Activated T-helper 9 cell treated with anti-CD3 and anti-CD28 coated beads, Interleukin-2, amount 50 U/mL, for 16 hours (primary cell): ENCODE measurements at places on chromosomes 4 and X.

GRCh38 chr4:109040441-109040840 is 262.0 kb downstream of the COL25A1 start:
- no peak for DNase-seq

DNA sequence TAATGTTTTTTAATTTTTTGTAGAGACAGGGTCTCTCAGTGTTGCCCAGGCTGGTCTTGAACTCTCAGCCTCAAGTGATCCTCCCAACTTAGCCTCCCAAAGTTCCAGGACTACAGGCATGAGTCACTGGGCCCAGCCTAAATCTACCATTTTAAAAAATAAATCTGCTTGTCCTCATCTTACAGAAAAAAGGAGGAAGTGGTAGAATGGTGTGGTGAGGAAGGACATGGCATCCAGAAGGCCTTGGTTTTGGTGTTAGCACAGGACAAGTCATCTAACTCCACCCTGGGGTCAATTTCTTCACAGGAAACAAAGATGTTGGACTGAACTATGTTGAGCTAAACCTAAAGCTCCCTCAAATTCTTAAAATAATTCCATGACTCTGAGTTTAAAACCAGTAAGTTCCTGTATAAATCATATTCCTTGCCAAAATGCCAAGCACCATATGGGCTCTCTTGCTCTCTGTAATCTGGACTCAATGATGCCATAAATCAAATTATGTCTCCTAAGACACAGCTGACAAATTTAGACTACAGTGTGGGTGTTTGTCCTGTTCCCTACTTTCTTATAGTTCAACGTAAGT is 253.9 kb upstream of the NOCT start:
- DNase-seq: no peak

GRCh38 chr4:176444741-176445140 is 125.0 kb downstream of the SPCS3 start:
- no peak for DNase-seq

DNA sequence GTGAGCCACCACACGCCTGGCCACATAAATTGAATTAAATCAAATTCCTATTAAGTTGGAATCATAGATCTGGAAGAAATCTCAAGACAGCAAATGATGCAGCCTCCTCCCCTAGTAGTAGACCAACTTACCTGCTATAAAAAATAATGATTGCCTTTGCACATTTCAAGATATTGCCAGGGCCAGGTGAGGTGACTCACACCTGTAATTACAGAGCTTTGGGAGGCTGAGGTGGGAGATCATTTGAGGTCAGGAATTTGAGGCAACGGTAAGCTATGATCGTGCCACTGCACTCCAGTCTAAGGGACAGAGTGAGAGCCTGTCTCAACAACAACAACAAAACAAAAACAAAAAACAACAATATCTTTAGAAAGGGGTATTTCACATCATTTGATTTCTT is 17.0 kb upstream of the WWC2 start:
- no peak for DNase-seq

- DNase-seq: no peak
These were observed 18.4 kb downstream of the IL21 start for GRCh38 chr4:122602277-122603142.

DNA sequence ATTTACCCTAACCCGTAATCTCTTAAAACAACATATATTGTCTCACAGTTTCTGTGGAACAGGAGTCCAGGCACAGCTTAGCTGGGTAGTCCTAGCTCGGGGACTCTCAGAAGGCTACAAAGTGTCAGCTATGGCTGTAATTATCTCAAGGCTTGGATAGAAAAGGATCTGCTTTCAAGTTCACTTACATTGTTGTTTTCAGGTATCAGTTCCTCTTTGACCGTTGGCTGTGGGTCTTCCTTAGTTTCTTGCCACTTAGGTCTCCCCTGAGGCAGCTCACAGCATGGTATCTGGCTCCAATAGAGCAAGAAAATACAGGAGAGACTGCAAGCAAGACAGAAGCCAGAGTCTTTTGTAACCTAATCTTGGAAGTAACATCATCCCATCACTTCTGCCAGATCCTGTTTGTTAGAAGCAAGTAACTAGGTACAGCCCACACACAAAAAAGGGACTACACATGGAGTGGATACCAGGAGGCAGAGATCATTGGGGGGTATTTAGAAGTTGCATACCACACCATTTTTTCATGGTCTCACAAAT is 137.0 kb downstream of the MAGEB5 start:
- no peak for DNase-seq

- DNase-seq: no peak
These were observed 16.4 kb downstream of the NAAA start for GRCh38 chr4:75924309-75924827.

DNA sequence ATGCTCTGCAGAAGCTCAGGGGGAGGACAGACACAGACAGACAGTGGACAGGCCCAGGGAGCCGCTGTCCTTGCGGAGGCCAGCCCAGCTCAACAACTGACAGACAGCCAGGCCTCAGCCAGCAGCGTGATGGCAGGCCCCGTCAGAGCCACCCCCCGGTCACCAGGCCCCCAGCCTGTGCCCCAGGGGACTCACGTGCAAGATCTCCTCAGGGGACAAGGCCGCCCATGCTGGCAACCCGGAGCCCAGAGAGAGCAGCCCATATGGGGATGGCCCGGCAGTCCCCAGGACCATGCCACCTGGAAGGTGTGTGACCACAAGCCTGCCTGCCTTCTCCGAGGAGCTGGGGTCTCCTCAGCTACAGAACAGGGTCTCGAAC is 28.0 kb upstream of the MXD4 start:
- no peak for DNase-seq

DNA sequence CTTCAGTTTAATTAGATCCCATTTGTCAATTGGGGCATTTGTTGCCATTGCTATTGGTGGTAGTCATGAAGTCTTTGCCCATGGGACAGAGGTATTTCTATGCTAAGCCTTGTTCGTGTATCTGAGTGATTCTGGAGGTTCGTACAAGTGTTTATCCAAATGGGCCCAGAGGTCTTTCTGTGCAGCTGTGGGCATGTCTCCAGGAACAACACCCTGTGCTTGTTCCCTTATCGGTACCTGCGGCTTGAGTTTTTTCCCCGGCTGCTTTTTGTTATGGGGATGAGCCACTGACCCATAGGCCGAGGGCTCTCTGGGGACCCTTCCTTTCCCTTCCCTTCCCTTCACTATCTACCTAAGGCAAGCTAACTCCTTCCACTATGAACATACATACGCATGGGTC is 81.4 kb upstream of the WDR1 start:
- DNase-seq: no peak

GRCh38 chr4:186617921-186618320 is 62.6 kb upstream of the MTNR1A start:
- no peak for DNase-seq

- no peak for DNase-seq
These were observed 1826.6 kb upstream of the AGA start for GRCh38 chr4:179268791-179269190.

DNA sequence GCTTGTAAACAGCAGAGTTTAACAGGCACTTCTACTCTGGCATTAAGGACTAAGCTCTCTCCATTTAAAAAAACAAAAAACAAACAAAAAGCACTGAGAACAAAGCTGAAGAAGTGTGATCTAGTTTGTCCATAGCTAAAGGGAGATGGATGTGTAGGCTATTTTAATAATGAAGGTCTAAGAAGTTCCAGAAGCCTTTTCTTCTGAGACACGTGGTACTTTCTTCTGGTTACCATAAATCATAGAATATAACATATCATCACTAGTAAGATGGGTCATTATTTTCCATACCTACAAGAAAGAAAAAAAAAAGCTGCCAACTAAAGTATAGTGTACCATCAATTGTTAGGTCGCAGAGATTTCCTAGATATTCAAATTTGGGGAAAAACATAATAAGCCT is 722 bp upstream of the NBDY start:
- DNase-seq: no peak

- DNase-seq: no peak
These were observed 6.0 kb upstream of the NEXMIF start for GRCh38 chrX:74931214-74931613.

DNA sequence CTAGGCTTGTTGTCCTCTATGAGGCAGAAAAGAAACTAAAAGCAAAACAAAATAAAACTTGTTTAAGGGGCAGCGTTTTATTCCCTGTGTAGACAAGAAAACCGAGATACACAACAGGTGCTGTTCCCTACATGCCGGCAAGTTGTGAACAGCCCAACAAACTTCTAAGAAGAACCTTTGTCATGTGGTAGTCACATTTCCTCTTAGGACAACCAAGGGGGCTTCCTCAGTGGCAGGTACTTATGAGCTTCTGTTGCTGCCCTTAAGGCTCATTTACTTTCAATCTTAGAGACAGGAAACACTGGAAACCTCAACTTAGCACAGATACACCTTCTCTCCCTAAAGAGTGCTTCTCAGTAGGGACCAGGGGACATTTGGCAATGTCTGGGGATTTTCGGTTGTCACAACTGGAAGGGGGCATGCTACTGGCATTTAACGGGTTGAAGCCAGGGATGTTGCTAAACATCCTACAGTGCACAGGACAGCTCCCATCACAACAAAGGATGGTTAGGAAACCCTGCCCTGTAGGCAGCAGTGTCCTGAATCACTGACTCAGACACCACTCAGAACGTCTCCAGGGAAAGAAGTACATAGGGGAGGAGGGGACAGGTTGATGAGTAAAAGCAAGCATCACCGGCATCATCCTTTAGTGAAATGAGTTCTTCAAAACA is 111.0 kb downstream of the ASB9 start:
- DNase-seq: no peak

DNA sequence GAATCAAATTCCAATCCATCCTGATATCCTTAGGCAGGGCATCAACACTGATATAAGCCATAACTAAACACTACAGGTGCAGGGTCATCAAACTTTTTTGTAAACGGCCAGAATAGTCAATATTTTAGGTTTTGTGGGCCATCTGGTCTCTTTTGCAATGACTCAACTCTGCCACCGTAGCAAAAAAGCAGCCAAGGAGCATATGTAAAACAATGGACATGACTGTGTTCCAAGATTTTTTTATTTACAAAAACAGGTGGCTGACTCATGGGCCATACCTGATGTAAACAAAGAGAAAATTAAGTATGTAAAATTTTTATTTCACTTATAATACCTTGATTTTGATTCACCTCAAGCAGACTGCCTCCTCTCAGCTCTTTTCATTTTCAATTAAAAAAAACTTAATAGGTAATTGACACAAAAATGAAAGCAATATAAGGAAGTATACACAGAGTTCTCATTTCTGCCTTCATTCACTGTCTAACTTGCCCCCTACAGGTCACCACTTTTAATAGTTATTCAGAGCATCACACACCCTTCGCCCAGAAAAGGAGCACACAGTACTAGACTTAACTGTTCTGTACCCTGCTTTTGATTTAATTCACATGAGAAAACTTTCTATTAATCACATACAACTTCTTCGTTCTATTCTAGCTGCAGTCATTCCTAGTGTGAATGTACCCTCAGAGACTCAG is 35.3 kb upstream of the GPM6B start:
- no peak for DNase-seq

DNA sequence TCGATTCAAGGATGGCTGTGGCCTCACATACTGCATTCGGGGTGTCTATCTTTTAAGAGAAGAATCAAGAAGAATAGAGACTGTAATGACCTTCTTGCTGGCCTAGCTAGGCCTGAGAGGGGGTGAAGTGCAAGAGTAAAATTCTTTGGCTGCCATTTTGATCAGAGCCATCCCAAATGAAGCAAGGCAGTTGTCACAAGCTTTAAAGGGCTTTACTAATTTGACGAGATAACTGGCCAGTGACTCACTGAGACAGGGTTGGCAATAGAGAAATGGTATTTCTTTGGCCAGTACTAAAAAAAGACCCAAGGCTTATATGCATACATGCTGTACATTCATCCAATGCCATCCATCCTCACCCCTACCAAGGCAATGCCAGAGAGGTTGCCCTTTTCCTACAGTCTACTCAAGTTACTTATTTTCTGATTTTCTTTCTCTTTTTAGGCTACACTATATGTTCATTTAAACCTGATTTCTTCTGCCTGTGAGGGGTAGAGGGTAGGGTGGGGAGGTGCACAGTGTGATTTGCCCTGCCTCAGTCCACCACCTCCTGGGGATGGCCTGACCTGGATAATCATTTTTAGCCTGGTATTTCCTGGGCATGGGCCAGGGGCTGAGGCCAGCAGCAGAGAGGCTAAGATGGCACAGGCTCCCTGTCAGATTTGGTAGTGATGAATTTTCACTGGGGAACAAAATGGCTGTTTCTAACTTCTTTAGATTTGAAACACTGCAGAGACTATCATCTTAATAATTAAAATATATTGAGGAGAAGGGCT is 32.2 kb downstream of the ATG4A start:
- DNase-seq: no peak

- no peak for DNase-seq
These were observed 134.2 kb downstream of the MAML3 start for GRCh38 chr4:140019619-140020347.

- DNase-seq: no peak
These were observed 25.2 kb upstream of the SLC2A9 start for GRCh38 chr4:10046471-10046870.

GRCh38 chr4:112234952-112235609 is 3.5 kb downstream of the AP1AR start:
- peak; percentile 13 for DNase-seq

DNA sequence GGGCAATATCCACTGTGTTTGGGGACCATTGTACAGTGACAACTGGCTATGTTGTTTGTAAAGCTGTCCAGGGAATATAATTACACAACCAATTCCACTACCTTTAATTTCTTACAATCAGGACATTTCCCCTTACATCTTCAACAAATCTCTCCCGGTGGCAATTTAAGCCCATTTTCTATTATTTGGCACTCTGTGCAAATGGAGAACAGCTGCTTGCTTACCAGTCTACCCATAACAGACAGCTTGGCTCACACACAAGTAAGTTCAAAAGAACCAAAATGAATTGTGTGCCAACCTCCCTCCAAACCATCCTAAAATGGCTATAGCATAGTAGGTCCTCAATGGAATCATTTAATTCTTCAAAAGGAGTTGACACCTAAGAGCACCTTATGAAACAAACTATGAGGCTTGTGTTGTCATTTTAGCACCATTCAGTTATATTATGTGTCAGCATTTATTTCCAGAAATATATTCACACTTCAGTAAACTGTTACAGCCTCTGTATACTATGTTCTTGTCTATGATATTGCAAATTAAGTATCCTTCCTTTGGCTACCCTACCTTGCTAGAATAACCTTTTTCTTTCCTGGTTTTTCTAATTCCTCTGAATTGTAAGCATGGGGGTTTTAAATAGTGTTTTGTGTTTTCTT is 18.4 kb downstream of the GABRA4 start:
- DNase-seq: no peak

GRCh38 chr4:14984448-14984847 is 17.8 kb upstream of the CPEB2 start:
- no peak for DNase-seq
